ENCODE measurements at places on chromosomes 7 and 10.

DNA sequence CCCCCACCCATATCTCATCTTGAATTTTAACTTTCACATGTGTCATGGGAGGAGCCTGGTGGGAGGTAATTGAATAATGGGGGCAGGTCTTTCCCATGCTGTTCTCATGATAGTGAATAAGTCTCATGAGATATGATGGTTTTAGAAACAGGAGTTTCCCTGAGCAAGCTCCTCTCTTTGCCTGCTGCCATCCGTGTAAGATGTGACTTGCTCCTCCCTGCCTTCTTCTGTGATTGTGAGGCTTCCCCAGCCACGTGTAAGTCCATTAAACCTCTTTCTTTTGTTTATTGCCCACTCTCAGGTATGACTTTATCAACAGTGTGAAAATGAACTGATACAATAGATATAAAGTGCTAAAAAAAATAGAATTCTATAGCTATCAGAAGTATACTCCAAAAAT is 168.8 kb downstream of the CXCL12 start:
- DNase-seq: no peak

DNA sequence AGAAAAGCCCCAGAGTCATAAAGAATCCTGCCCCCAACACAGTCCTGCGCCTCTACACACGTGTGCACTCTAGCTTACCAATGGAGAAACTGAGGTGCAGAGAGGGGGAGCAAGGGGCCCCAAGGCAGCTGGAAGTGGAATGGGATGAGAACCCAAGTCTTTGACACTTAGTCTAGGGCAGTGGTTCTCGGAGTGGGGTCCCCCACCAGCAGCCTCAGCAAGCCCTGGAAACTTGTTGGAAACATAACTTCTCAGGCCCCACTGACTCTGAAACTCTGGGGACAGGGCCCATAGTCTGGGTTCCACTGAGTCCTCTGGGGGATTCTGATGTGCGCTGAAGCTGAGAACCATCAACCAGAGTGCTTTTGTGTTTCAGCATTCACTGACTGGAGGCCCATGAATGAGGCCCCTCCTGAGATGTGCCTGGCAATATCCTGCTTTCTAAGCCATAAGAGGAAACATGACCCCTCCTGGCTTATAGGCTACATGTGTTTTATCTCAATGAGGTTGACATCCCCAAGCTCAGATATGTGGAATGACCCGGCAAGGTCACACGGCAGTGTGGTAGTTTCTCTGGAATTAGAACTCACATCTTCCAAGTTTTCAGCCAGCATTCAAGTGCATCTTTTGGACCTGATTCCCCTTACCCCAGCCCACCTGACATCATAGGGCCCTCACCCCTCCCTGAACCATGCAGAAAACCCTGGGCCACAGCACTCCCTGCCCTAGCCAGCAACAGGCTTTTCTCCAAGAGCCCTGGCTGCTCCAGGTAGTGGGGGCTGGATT is 147.3 kb upstream of the PCBD1 start:
- DNase-seq: no peak

DNA sequence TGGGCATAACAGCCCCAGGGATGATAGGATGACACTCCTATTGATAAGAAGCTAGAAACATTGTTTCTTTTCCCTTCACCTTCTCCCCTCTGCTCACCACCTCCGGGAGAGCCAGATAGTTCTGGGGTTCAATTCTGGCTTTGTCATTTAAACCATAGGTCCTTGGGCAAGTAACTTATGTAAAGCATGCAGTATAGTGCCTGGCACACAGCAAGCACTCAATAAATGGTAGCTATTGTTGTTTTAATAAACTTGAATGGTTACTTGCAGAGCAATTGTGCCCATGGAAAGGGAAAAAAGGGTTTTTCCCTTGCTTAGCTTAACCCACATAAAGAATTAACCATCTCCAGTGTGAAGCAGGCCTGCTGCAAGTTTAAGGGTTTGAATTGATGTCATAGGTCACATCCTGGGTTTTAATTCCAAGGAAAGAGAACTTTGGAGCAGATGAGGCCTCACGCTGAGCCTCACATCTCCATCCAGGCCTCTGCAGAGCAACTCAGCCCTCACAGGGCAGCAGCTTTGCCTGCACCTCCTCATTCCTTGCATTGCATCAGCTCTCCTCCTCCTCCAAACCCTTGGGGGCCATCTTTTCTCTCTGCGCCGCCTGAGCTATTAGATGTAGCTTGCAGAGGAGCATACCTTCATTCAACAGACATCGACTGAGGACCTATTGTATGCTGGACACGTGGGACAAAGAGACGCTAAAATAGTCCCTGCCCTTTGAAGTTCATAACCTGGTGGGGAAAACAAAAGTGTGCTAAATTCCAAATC is 22.9 kb downstream of the ZNF775 start:
- no peak for DNase-seq

- DNase-seq: peak; percentile 21
Measured at GRCh38 chr7:6271694-6272440, 557 bp downstream of the CYTH3 start.

- no peak for DNase-seq
Measured at GRCh38 chr10:105291571-105291970, 650.5 kb downstream of the SORCS3 start.

GRCh38 chr7:123661765-123662164 is 6.1 kb downstream of the LMOD2 start:
- DNase-seq: no peak

GRCh38 chr7:125555916-125556315 is 626.3 kb upstream of the POT1 start:
- DNase-seq: no peak

DNA sequence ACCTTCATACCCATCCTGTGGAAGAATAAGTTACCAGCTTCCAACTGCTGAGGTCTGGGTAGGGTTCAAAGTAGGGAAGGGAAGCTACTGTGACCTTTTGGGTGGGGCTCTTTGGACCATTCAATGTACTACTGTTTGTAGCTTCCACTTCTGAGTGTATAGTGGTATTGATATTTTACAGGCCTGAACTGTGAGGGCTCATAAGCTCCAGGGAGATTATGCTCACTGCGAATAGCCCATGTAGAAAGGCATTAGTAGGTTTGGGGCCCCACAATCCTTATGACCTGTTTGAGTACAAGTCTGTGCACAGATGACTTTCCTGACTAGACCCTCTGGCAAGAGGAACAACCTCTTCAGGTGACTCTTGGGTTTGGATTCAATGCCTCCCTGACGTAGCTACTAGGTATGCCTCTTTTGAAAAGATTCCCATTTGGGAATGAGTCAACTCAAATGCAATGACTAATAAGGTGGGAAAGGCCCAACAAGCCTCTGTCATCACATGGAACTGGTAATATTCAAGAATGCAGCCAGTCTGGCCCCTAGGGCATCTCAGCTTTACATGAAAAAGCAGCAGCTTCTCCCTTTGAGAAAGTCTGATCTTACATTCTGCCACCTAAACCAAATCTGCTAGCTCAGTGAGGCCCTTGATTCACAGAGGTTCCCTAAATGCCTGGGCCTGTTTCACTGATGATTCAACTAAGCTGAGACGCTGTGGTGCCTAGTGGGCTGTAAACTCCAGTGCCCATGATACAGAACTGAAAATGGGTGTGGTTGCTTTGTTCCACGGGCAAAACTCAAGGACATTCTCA is 79.8 kb downstream of the ABI1 start:
- no peak for DNase-seq

DNA sequence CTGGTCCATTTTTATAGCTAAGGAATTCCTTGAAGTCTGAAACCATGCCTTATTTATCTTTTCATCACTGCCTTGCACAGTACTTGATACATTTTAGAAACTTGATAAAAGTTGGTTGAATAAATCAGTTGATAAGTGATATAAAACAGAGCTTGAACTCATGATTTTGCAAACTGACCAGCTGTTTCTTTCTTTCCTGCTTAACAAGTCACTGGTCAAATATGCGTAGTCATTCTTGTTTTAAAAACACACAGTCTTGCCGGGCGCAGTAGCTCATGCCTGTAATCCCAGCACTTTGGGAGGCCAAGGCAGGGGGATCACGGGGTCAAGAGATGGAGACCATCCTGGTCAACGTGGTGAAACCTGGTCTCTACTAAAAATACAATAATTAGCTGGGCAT is 6.3 kb downstream of the TPST1 start:
- no peak for DNase-seq

- DNase-seq: no peak
Measured at GRCh38 chr7:2295936-2296620, 18.2 kb downstream of the SNX8 start.

- DNase-seq: no peak
Measured at GRCh38 chr7:42174391-42174912, 62.6 kb downstream of the GLI3 start.

DNA sequence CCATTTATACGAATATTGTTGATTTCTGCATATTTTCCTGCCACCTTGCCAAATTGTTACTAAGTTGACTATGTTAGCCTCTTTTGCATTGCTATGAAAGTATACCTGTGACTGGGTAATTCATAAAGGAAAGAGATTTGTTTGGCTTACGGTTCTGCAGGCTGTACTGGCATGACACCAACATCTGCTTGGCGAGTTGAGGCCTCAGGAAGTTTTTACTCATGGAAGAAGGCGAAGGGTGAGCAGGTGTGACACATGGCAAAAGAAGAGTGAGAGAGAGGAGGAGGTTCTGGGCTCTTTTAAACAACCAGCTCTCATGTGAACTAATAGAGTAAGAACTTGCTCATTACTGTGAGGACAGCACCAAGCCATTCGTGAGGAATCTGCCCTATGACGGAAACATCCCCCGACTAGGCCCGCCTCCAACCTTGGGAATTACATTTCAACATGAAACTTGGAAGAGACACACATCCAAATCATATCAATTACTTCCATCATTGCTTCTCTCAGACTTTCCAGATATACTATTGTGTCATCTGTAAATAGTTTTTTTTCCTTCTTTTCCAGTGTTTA is 8.4 kb downstream of the RALA start:
- DNase-seq: no peak

- DNase-seq: no peak
Measured at GRCh38 chr10:127527891-127528290, 21.2 kb upstream of the NPS start.

- DNase-seq: no peak
Measured at GRCh38 chr7:157483515-157483914, 146.7 kb downstream of the DNAJB6 start.

- no peak for DNase-seq
Measured at GRCh38 chr7:80896906-80897598, 21.8 kb downstream of the SEMA3C start.

DNA sequence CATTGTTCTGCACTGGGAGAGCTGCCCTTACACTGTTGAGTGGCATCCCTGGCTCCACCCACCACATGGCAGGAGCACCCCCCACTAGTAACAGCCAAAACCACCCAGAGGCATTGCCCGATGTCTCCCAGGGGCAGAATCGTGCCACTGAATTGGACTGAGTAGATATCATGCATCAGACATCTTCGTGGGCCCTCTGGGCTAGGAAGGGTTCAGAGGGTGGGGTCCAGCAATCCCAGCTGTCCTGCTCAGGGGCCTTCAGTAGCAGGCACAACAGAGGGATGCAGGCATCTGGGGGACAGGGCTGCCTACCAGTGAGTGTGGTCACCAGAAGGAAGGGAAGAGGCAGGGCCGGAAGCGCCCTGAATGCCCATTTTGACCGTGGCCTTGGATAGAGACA is 119.7 kb upstream of the PPP2R2D start:
- DNase-seq: no peak

- DNase-seq: no peak
Measured at GRCh38 chr10:57657164-57657765, 610.4 kb downstream of the IPMK start.

GRCh38 chr7:141462958-141463357 is 88.3 kb upstream of the AGK start:
- no peak for DNase-seq

DNA sequence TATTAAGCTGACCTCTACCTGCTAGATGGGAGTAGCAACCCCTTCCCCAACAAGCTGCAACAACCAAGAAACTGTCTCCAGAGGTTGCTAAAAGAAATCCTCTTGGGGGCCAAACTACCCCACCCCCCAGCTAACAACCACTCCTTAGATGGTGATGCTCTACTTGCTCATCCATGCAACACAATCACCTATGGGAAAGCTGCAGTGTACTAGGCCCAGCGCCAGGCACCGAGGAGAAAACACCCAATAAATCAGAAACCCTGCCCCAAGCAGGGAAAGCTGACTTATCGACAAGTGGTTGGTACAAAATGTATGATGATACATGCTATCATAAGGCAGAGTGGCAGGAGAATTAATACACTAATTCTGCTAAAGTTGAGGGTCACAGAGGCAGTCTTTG is 17.3 kb downstream of the SLC25A13 start:
- no peak for DNase-seq

- no peak for DNase-seq
Measured at GRCh38 chr10:75015442-75015841, 96.0 kb upstream of the SAMD8 start.

DNA sequence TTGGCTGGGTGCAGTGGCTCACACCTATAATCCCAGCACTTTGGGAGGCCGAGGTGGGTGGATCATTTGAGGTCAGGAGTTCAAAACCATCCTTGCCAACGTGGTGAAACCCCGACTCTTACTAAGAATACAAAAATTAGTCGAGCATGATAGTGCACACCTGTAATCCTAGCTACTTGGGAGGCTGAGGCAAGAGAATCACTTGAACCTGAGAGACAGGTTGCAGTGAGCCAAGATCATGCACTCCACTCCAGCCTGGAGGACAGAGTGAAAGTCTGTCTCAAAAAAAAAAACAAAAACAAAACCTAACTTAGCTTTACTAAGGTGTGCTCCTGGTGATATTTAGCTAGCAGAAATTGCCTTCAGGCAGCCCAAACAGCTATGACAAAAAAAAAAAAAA is 24.3 kb upstream of the VDAC2 start:
- no peak for DNase-seq

- no peak for DNase-seq
Measured at GRCh38 chr7:28328146-28328545, 84.2 kb upstream of the CREB5 start.

DNA sequence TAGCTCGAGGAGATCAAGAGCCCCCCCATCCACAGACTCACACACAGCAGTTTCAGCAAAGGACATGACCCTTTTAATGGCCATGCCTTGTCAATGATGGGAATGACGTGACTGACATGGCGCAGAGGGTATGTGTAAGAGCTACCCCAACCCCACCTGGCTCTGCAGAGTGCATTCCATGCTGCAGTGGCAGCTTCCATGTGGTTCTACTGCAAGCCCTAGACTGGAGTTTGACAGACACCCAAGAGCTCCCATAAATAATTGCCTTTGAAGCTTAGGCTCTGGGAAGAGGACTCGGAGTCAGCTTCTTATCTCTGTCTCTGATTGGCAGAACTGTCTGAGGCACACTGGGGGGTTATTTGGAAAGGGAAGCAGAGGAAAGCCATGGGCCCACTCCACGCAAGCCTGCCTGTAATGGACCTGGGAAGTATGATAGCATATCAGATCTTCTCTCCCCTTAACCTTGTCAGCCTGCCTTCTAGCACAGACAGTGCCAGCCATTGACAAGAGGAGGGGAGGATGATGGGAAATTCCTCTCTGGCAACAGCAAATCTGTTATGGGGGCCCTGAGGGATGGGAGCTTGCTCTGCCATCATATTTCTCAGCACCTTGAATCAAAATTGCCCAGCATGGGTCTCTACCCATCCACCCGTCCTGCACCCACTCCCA is 478.5 kb upstream of the PODXL start:
- DNase-seq: no peak

DNA sequence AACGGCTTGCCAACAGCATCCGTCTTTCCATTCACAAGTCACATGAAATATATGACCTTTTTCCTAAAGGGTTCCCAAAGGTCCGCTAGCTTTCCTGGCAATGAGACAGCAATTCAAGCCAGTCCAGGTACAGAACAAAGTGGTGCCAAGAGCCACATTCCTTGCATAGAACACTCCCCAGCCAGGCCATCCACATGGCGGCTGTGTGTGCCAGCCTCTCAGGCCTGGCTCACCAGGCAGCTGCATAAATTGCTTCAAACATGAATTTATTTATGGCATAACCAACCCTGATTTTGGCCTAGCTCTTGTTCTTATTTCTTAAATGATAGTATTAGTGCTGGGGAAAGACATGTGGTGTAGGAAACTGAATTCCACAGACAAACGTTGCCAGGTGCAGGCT is 63.7 kb upstream of the CREB5 start:
- no peak for DNase-seq

All from stimulated activated naive CD4-positive, alpha-beta T cell treated with Interleukin-2 at 50 U/mL for 16 hours (primary cell).